B cell (primary cell): ENCODE measurements at places on chromosomes 5 and 9. TPM values are rescaled to one million over a fixed set of nuclear protein-coding genes. Genes with fewer than 3 reads are reported as not detected.

The TMC1 gene
- total RNA-seq = not detected in 2 replicates

The PDCD1LG2 gene
- total RNA-seq = 0.49 and 0.67 TPM in 2 replicates

The CLIC3 gene
- total RNA-seq = 1.1 TPM in 2 replicates

DNA sequence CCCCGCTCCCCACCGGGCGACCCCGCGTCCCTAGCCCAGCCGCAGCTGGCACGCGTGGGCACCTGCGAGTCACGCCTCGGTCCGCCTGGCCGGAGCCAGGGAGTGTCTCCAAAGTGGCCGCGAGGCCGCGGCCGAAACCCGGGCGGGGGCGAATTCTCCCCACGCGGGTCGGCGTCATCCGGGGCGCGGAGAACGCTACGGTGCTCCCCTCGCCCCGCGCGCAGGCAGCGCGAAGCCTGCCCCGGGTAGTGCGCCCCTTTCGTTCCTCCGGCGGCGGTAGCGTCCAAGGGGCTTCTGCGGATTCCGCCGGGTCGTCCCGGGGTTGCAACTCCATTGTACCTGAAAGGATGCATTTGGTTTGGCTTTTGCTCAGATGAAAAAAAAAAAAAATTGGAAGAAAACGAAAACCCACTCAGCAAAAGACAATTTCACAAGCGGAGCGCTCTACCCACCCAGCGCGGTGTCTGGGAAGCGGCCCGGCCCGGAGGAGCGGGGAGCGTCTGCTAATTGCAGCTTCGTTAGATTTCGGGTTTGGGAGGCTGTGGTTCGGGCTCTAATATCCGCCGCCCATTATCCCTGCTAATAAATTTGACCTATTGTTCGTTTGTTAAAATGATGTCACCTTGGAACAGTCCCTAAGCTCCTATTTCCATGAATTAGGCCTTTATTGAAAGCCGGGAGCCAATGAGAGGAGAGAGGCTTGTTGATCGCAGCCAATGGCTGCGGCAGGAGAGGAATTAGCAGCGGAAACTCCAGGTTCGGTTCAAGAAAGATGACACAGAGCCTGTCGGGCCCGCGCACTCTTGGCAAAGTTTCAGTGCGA is at the start of gene TLX3:
TLX3 (plus strand) TSS at position 796 of the 823 bp plus-strand sequence. CDS start 118 bp downstream, outside the sequence.
- H3K27ac ChIP-seq = no peak within 1 kb of the TSS
- H3K4me1 ChIP-seq = peaks cover 12% of the 10 kb centered on the region
- no peaks in the 10 kb centered on the region for H3K27me3 ChIP-seq
- no peak within 1 kb of the TSS for H3K4me3 ChIP-seq

DNA sequence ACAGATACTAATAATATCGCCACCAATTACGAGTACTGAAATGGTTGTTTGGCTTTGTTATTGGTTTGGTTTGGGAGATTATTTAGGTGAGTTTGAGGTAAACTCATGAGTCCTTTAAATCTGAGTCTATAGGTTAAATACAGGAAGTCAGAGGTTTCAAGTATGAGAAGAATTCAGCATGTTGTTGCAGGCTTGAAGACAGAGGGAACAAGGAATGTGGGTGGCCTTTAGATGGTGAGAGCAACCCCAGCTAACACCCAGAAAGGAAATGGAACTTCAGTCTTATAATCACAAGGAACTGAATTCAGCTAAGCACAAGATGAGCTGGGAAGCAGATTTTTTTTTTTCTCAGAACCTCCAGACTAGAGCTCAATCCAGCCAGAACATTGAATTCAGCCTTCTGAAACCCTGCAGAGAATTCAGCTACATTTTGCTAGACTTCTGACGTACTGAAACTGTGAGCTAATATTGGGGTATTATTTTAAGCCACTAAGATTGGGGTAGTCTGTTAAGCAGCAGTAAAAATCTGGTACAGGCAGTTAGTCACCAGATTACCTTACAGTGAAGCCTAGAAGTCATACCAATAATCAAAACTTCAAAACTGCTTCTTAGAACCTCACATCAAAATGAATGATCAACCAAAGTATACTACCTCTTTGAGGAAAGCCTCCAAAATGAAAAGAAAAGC is 216.0 kb upstream of the PUM3 start:
- H3K27ac ChIP-seq = no peak overlapping the region
- H3K4me3 ChIP-seq = no peak overlapping the region
- no peaks in the 10 kb centered on the region for H3K27me3 ChIP-seq
- H3K4me1 ChIP-seq = no peaks in the 10 kb centered on the region
- DNase-seq = no peak
- H3K36me3 ChIP-seq = no peaks in the 10 kb centered on the region

- H3K27ac ChIP-seq = no peak overlapping the region
- no peaks in the 10 kb centered on the region for H3K27me3 ChIP-seq
- no peak for DNase-seq
- no peak overlapping the region for H3K4me3 ChIP-seq
Measured at GRCh38 chr9:91143162-91143561, 218.6 kb downstream of the AUH start.

DNA sequence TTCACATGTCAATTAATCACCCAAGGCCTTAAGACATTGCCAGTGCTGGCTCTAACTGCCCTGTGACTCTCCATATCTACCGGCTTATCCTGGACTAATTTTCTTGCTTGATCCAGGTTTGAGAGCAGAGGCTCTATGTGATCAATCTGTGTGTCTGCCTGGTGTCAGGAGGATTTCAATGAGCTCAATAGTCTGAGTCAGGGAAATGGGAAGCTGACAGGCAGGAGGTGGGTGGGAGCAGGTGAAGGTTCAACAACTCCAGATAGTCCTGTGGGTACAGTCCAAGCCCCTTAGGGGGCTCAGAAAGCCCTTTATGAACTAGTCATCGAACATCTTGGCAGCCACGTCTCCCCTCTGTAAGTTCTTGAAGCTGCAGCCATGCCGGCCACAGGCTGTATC is 72.2 kb downstream of the SHB start:
- no peak overlapping the region for H3K27ac ChIP-seq
- H3K4me3 ChIP-seq = no peak overlapping the region
- no peaks in the 10 kb centered on the region for H3K27me3 ChIP-seq
- H3K4me1 ChIP-seq = peaks cover 3% of the 10 kb centered on the region
- no peak for DNase-seq

DNA sequence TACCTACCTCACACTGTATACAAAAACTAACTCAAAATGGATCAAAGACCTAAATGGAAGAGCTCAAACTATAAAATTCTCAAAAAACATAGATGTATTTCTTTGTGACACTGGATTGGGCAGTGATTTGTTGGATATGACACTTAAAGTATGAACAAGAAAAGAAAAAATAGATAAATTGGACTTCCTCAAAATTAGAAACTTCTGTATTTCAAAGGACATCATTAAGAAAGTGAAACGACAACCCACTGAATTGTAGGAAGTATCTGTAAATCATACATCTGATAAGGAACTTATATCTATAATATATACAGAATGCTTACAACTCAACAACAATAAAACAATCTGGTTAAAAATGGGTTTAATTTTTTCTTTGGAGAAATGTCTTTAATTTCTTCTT is 96.7 kb downstream of the NRG2 start:
- H3K4me1 ChIP-seq = peaks cover 18% of the 10 kb centered on the region
- H3K36me3 ChIP-seq = no peaks in the 10 kb centered on the region
- H3K4me3 ChIP-seq = no peak overlapping the region
- no peak overlapping the region for H3K27ac ChIP-seq

- H3K4me1 ChIP-seq = peaks cover 46% of the 10 kb centered on the region
- H3K36me3 ChIP-seq = peaks cover 8% of the 10 kb centered on the region
- DNase-seq = no peak
- no peaks in the 10 kb centered on the region for H3K27me3 ChIP-seq
Measured at GRCh38 chr9:35603506-35603985, 1.5 kb upstream of the TESK1 start.
